ENCODE measurements at places on chromosomes 16 and 17.

- DNase-seq, result no peak
Measured at GRCh38 chr16:11050944-11051343, 106.6 kb downstream of the CLEC16A start.

- DNase-seq, result no peak
Measured at GRCh38 chr17:31392856-31393748, 1.6 kb downstream of the RAB11FIP4 start.

GRCh38 chr17:1087381-1088241 is 90.7 kb downstream of the TIMM22 start:
- no peak for DNase-seq

DNA sequence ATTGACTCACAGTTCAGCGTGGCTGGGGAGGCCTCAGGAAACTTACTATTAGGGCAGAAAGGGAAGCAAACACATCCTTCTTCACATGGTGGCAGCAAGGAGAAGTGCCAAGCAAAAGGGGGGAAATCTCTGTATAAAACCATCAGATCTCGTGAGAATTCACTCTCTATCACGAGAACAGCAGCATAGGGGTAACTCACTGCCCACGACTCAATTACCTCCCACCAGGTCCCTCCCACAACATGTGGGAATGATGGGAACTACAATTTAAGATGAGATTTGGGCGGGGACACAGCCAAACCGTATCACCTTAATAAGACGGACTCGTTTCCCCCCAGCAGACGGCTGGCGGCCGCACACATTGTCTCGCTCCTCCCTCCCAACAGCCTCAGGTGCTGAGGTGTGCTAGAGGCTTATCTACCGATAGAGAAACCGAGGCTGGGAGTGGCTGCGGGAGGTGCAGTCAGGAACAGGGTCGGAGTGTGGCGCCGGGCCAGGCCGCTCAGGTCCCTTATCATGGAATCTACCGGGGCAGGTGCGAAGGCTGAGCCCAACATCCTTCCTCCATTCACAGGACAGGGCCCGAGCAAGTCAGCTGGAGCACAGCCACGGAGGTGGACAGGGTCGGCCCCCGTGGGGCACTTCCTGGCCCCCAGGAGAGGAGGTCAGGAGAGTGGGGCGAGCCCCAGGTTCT is 4.9 kb upstream of the ZG16B start:
- DNase-seq, result peak; percentile 6

- no peak for DNase-seq
Measured at GRCh38 chr17:78423961-78424675, 45.7 kb downstream of the PGS1 start.

DNA sequence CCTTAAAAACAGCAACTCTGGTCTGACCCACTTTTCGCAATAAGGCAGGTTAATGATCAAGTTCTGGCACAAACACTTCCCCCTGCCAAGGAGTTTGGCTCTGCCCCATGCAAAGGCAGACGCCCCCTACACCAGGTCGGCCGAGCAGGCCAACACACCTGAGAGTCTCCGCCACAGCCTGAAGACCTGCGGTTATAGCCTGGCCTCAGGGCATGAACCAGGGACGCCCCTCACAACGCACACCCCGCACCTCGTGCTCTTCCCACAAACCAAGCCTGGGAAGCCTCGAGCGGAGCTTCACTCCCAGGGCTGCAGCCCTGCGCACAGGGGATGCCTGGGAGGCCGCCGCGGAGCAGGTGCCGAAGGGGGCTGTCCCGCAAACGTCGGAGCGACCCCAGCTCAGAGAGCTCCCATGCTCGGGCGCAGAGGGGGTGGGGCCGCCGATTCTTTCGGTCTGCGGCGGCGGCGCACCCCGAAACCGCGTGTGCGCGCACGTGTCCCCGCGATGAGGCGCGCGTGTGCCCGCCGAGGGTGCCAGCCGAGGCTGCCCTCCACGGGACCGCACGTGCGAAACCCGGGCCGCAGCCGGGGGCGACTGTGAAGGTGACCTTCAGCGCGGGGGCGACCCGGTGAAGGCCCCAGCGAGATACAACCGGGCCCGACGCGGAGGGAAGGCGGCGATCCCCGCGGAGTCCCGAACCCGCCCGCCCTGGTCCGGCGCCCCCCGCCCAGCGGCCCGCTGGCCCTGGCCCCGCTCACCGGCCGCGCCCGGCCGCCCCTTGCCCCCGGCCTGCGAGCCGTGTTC is 559 bp downstream of the CLUH start:
- no peak for DNase-seq

DNA sequence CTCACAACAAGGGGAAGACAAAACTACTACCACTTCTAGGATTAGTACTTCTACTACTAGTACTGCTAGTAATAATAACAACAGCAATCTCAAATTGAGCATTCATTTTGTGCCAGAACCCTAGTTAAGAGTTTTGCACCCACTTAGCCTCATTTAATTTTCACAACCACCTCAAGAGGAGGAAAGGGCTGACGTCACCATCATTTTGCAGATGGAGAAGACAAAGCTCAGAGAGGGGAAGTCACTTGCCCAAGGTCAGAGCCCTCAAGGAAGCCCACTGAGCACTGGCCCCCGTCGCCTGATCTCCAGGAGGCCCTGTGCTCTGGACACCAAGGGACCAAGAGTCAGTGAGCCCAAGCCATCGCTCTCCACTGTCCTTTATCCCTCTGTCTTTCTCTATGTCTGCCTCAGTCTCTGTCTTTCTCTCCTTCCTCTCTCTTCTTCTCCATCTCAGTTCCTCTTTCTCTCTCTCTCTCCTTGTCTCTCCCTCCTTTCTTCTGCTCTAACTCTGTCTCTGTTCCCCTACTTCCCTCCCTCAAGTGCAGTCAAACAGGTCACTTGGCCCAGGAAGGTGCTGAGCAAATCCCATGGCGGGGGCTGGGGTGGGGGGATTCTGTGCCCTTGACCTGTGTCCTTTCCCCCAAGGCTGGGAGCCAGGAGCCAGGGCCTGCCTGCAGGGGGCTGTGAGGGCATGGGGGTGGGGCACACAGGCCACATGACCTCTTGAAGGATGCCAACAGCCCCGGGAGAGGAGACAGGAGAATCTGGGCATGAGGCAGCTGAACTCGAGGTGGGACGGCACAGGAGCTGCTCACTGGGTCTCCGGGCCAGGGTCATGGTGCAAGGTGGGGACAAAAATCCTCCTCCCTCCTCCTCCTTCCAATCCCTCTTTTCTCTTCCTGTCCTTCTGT is 11.2 kb upstream of the NGFR start:
- DNase-seq, result no peak

- DNase-seq, result no peak
Measured at GRCh38 chr16:5006348-5007193, 27.2 kb downstream of the NAGPA start.

DNA sequence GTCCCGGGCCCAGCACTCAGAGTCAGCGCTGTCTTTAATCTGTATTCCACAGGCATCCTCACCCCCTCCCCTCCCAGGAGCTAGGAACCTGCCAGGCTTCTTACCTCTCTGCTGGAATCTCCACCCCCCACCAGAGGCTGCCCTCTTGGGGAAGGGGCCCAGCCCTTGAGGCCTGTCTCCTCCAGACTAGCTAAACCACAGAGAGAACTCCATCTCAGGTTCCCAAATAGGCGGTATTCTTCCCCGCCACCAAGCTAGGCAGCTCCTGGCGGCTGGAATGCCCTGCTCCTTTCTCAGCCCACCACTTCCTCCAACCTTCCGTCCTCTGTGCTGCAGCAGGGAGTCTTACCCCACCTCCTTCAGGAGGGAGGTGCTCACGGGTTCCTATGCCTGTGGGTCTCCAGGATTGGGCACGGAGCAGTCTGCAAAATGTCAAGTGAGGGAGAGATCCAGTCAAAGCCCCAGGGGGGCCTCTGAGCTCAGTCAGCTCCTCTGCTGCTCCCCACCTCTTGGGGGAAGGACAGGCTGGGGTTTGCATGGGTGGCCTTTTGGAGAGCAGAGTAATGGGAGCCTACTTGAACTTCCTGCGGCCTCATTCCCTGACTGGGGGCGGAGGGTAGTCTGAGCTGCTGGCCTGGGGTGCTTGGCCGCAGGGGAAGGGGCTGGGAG is 55.7 kb downstream of the SREBF1 start:
- peak; percentile 69 for DNase-seq

- DNase-seq, result no peak
Measured at GRCh38 chr17:76517638-76518038, 16.4 kb upstream of the RHBDF2 start.

- DNase-seq, result no peak
Measured at GRCh38 chr16:74033441-74033995, 263.1 kb upstream of the PSMD7 start.
